Adrenal gland (tissue), 19 donors: ENCODE measurements at places on chromosomes 4 and X. TPM values are rescaled to one million over a fixed set of nuclear protein-coding genes. Genes with fewer than 3 reads are reported as not detected.

DNA sequence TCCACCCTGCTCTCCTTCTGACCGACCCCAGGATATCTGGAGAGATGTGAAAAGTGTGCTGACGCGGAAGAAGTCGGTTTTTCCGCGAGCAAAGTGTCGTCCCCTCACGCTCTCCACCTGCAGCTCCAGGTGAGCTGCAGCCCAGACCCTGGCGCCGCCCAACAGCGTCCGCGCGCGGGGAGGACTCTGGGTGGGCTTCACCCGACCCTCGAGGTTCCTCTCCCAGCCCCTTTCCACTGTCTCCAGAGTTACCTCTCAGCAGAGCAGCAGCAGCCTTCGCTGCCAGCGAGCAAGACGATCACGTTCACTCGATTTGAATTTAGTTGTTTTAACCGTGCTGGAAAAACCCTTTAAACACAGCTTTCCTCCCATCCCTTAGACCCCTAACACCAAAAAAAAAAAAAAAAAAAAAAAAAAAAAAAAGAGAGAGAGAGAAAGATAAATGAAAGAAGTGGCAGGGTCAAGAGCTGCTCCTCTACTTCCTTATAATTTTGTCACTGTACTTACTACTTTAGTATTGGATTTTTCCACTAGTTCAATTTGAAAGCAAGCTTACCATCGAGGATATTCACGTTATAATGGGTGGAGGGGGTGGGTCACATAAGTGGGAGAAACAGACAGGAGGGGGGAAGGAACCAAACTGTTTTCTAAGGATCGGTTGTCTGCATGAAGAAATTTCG, 758 bp upstream of the NR3C2 start:
- H3K27me3 ChIP-seq, result no peaks in the 10 kb centered on the region
- peaks cover 6% of the 10 kb centered on the region for H3K4me1 ChIP-seq
- peak; percentile 48 for DNase-seq
- peak overlapping the region; percentile 90 for H3K27ac ChIP-seq
- H3K36me3 ChIP-seq, result no peaks in the 10 kb centered on the region

DNA sequence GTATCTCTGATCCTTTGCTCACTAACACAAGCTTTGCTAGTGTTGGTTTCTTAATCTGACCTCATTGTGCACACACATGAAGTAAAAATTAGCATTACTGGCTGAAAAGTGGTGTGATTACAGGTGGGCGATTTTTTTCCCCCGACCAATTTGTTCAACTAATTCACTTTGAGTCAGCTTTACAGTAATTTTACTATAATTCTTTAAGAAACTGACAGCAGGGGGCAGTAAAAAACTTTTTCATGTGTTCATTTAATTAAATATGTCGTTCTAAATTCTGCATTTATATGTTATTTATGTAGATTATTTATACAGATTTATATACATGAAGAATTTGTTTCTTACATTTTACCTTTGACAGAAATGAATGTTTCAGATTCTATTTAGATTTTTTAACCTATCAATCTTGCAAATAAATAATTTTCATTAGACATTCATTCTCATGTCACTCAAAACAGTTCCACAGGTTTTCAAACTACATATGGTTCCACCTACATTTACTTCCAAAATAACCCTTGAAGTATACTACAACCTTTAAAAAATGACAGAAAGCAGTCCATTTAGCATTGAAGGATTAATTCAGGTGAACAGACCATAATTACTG, 17.5 kb downstream of the PALLD start:
- no peak for DNase-seq
- H3K36me3 ChIP-seq, result no peaks in the 10 kb centered on the region

The JCHAIN gene
- total RNA-seq, result not detected

DNA sequence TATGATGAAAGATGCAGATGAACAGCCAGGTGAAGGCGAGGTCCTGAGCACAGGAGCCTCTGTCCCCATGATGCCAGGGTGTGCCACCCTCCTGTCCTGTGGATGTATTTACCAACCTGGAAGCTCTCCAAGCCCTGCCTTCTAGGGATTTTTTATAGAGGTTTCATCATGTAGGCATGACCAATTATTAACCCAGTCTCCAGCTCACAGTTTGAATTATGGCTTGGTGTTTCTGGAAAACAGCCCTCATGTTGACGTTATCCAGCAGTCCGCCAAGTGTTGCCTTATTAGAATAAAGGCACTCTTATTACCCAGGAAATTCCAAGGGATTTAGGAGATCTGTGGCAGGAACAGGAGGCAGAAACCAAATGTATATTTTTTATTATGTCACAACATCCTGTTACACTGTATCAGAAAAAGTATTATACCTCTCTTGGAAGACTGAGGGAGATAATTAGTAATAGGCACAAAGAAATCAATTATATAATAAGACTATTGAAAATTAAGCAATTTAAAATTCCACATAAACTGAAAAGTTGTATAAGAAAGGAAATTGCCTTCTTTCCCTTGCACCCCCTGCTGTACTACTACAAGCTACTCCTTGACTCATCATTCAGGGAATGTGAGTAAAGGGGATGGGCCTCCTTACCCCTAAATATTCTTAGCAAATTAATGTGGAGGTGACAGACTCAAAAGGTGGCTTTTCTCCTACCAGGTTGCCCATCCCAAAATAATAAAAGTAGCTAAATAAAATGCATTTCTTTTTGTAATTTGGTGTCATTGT, 129.6 kb downstream of the ZNF330 start:
- peaks cover 10% of the 10 kb centered on the region for H3K4me1 ChIP-seq
- no peaks in the 10 kb centered on the region for H3K27me3 ChIP-seq
- no peak overlapping the region for H3K27ac ChIP-seq
- no peak overlapping the region for H3K4me3 ChIP-seq
- no peaks in the 10 kb centered on the region for H3K36me3 ChIP-seq

- H3K27ac ChIP-seq, result no peak overlapping the region
- no peaks in the 10 kb centered on the region for H3K4me1 ChIP-seq
- H3K4me3 ChIP-seq, result no peak overlapping the region
- H3K36me3 ChIP-seq, result no peaks in the 10 kb centered on the region
Measured at GRCh38 chr4:152684007-152684406, 4.2 kb upstream of the TMEM154 start.

GRCh38 chr4:22238742-22239141, 277.1 kb downstream of the ADGRA3 start:
- no peak overlapping the region for H3K4me3 ChIP-seq
- no peak for DNase-seq

DNA sequence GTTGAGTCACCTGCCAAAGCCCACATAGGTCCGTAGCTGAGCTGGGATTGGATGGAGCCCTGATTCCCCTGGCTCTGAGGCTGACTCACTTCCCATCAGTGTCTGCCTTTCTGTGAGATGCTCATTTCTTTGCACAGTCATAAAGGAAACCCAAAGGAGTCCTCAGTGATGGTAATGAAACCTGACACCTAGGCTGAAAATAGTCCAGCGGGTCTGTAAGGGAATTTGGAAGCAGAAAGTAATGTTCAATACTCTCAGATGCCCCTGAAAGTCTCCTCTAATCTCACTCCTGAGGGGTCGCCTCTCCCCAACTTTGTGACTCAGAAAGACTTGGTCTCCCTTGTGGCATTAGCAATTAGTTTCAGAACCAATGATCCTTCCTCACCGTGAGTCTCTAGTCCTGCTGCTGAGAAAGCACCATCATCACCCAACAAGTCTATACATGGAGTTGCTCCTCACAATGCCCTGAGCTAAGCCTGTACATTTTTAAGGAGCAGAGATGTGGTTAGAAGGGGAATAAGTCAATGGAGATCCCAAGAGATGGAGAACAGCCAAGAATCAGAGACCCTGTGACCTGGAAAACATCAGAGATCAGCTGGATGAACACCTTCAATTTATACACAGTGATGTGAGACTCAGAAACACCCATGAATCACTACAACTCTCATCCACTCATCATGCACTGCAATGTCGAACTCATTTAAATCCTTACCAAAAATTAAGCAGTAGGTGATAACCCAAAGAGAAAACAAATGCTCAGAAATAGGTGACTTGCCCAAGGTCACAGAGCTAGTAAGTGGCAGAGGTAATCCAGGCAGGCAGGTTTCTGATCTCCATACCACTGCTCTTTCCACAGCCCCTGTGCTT, 219.0 kb upstream of the CPEB2 start:
- no peak for DNase-seq
- H3K27me3 ChIP-seq, result no peaks in the 10 kb centered on the region
- H3K27ac ChIP-seq, result no peak overlapping the region
- H3K4me3 ChIP-seq, result no peak overlapping the region

GRCh38 chr4:151043803-151044515, 28.9 kb upstream of the LRBA start:
- no peak overlapping the region for H3K4me3 ChIP-seq
- no peak overlapping the region for H3K27ac ChIP-seq
- H3K27me3 ChIP-seq, result no peaks in the 10 kb centered on the region
- H3K36me3 ChIP-seq, result no peaks in the 10 kb centered on the region
- no peaks in the 10 kb centered on the region for H3K4me1 ChIP-seq
- DNase-seq, result no peak

The SHROOM2 gene
- total RNA-seq, result 2.2 TPM

GRCh38 chr4:31692399-31692940, 972.3 kb downstream of the PCDH7 start:
- H3K27ac ChIP-seq, result no peak overlapping the region
- H3K4me3 ChIP-seq, result no peak overlapping the region
- no peaks in the 10 kb centered on the region for H3K27me3 ChIP-seq
- no peaks in the 10 kb centered on the region for H3K4me1 ChIP-seq
- DNase-seq, result no peak

DNA sequence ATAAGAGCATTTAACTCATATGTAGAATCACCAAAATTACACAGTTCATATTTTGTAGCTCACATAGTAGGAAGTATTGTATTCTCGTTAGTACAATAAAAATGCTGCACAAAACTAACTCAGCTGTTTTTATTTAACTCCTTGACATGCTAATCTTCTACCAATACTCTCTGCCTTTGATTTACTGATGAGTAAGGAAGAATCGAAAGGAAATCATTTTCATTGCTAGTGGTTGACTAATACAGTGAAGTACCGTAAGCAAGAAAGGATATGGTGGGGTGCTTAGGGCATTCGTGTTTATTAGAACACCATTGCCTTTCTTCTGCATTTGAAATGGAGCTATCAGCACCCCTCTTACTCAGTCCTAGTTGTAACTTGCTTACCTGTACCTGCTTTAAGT, 1239.1 kb upstream of the TENM3 start:
- no peak overlapping the region for H3K27ac ChIP-seq
- no peak for DNase-seq
- peaks cover 20% of the 10 kb centered on the region for H3K4me1 ChIP-seq
- H3K36me3 ChIP-seq, result no peaks in the 10 kb centered on the region
- H3K27me3 ChIP-seq, result no peaks in the 10 kb centered on the region
- no peak overlapping the region for H3K4me3 ChIP-seq

DNA sequence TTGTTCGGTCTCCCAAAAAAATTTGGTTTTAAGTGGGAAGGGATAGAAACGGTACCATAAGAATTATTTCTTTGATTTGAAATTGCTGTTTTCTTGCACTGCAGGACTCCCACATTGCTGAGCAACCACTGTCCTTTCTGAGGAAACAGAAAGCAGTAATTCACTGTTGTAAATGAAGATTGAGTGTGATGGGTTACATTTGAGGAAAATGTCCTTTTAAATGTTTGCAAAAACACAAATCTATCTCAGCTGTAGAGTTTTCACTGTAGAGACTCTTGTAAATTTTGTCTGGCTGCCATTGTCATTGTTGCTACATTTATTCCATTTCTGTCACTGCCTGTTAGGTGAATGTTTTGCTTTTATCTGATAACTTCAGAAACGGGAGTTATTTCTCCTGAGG, 105.2 kb downstream of the FRAS1 start:
- no peak overlapping the region for H3K27ac ChIP-seq
- H3K4me1 ChIP-seq, result no peaks in the 10 kb centered on the region
- no peak for DNase-seq
- H3K36me3 ChIP-seq, result no peaks in the 10 kb centered on the region

The SPP1 gene
- 24.7 TPM for total RNA-seq

The TNIP3 gene
- total RNA-seq, result not detected

DNA sequence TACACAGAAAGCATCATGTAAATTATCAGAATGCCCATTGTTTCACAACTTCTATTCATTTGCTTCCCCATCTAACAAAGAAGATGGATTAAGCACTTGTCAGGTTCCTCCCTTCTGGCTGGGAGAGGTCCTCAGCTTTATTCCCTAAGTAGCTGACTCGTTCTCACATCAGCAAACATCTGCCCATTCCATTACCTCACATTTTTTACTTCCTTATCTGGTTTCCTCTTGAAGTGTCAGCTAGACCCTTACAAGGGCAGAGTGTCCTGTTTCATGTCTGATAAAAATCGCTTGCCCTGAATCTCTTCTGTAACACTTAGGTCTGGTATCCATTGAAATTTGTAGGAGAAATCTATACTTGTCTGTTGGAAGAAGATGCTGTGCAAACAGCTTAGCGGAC, 34.7 kb downstream of the TMPRSS11A start:
- H3K4me1 ChIP-seq, result no peaks in the 10 kb centered on the region
- H3K27ac ChIP-seq, result no peak overlapping the region
- H3K27me3 ChIP-seq, result no peaks in the 10 kb centered on the region
- no peaks in the 10 kb centered on the region for H3K36me3 ChIP-seq
- no peak overlapping the region for H3K4me3 ChIP-seq

DNA sequence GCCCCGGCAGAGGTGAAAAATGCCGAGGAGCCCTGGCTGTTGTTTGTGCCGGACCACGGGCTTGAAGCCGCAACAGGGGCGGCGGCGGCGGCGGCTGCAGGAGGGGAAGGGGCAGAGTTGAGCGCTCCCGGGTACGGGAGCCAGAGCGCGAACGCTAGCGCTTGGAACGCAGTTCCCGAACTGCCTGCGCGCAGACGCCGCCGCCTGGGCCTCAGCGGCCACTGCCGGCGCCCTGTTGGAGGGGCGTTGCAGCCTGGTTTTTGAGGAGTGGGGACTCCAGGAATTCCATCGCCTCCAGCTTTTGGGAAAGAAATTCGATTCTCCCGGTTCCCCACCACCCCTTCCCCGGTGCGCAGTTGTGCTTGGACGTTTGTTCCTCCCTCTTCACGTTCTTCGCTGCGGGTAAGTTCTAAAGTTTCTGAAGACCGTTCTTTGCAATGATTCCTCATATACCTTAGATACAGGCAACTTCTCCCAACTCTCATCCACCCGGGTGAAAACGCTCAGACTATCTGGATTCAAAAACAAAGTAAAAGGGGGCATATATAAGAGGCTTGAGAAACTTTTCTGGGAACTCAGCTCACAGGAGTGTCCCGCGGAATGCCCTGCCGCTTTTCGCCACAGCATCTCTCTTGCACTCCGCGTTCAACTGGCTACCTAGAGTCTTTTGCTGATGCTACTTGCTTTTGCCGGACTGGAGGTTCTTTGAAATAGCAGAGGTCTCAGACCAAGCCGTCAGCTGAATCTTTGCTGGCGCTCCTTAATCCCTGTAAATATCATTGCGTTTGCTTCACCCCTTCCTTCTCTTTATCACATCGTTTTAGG, 1.0 kb downstream of the FAT4 start:
- peak overlapping the region; percentile 67 for H3K4me3 ChIP-seq
- H3K27ac ChIP-seq, result peak overlapping the region; percentile 49
- DNase-seq, result peak; percentile 28
- peaks cover 8% of the 10 kb centered on the region for H3K27me3 ChIP-seq

- H3K27ac ChIP-seq, result no peak overlapping the region
- no peaks in the 10 kb centered on the region for H3K36me3 ChIP-seq
- H3K27me3 ChIP-seq, result no peaks in the 10 kb centered on the region
- H3K4me1 ChIP-seq, result no peaks in the 10 kb centered on the region
Measured at GRCh38 chrX:22025751-22026150, 6.4 kb upstream of the PHEX start.

The MAGEA4 gene
- not detected for total RNA-seq
